ENCODE measurements at places on chromosomes 2 and 18.

- no peaks in the 10 kb centered on the region for H3K27me3 ChIP-seq
- H3K36me3 ChIP-seq = no peaks in the 10 kb centered on the region
- H3K4me1 ChIP-seq = no peaks in the 10 kb centered on the region
- H3K4me3 ChIP-seq = no peak overlapping the region
Measured at GRCh38 chr2:240502430-240503121, 55.2 kb downstream of the ANKMY1 start.

DNA sequence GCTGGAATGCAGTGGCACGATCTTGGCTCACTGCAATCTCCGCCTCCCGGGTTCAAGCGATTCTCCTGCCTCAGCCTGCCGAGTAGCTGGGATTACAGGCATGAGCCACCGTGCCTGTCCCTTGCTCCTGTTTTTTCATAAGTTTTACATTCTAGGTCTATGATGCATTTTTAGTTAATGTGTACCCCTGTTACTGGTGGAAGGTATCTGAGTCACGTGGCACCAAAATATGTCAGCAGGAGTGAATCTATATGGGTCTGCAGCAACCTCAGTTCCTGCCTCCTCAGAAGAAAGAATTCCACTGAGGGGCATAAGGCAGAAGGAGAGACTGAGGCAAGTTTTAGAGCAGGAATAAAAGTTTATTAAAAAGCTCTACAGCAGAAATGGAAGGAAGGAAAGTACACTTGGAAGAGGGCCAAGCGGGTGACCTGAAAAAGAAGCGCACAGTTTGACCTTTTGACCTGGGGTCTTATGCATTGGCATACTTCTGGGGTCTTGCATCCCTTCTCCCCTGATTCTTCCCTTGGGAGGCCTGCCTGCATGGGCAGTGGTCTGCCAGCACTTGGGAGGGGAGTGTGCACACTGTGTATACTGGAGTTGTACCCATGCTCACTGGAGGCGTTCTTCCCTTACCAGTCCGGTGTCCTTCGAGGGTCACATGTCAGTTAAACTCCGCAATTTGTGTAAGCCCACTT lies 1.1 kb upstream of the MFSD2B start:
- H3K27ac ChIP-seq = no peak overlapping the region
- no peak overlapping the region for H3K4me3 ChIP-seq
- H3K27me3 ChIP-seq = peaks cover 17% of the 10 kb centered on the region
- no peaks in the 10 kb centered on the region for H3K4me1 ChIP-seq

DNA sequence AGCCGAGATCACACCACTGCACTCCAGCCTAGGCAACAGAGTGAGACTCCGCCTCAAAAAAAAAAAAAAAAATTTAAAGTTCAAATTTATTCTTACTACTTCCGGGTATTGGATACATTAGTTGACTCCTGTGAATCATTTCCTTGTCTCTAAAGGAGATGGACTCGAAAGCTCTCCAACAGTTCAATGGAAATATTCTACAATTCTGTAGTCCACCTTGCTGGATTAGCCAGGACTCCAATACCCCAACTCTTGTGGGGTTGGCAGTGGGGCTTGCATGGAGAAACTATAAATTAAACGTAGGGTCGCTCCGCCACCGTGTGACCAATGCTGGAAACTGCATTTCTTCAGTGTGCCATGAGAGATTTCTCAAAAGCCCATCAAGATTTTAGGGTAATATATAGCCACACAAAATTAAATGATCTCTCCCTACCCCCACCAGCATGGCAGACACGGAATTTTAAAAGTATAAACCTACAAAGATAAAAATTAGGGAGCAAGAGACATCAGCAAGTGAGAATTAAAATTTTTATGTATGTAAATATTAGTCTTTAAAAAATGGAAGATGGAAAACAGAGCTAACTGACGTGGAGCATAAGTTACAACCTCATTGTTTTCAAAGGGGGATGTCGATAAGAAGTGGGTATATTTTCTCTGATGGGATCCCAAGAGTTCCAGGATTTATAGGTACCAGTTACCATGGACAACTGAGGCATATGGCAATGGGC lies 27.8 kb upstream of the GAREM2 start:
- no peaks in the 10 kb centered on the region for H3K36me3 ChIP-seq
- no peaks in the 10 kb centered on the region for H3K27me3 ChIP-seq
- H3K27ac ChIP-seq = no peak overlapping the region
- no peaks in the 10 kb centered on the region for H3K4me1 ChIP-seq

GRCh38 chr2:191318037-191318728 lies 73.0 kb downstream of the MYO1B start:
- H3K27ac ChIP-seq = no peak overlapping the region
- H3K36me3 ChIP-seq = no peaks in the 10 kb centered on the region
- peaks cover 5% of the 10 kb centered on the region for H3K4me1 ChIP-seq
- DNase-seq = no peak
- H3K27me3 ChIP-seq = no peaks in the 10 kb centered on the region

- H3K27me3 ChIP-seq = no peaks in the 10 kb centered on the region
- no peak overlapping the region for H3K4me3 ChIP-seq
- peak overlapping the region; percentile 58 for H3K27ac ChIP-seq
- H3K36me3 ChIP-seq = no peaks in the 10 kb centered on the region
Measured at GRCh38 chr2:15890936-15891905, 49.1 kb upstream of the MYCN start.

DNA sequence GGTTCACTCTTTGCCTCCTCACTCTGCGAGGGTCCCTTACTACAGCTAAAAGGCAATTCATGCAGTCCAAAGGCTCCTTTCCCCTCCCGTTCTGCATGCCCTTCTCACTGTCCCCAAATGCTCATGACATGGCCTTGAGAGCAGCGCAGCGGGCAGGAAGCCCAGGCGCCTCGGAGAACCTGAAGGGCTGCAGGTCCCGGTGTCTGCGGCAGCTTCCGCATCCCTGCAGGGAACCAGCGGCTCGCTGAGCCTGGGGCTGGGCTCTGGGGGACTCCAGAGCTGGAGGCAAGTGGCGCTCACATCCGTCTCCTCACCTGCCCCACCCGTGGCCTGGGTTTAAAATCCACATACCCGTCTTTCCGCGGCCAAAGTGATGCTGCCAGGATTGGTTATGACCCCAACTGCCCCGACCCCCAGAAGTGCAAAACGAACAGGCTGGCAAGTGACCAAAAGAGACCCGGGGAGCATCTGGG lies 462 bp upstream of the CIDEA start:
- H3K27me3 ChIP-seq = peaks cover 5% of the 10 kb centered on the region
- no peak for DNase-seq
- no peak overlapping the region for H3K27ac ChIP-seq
- peaks cover 7% of the 10 kb centered on the region for H3K4me1 ChIP-seq

- no peak for DNase-seq
- H3K27ac ChIP-seq = no peak overlapping the region
- H3K27me3 ChIP-seq = no peaks in the 10 kb centered on the region
- no peaks in the 10 kb centered on the region for H3K4me1 ChIP-seq
Measured at GRCh38 chr2:844715-845114, 105.9 kb upstream of the SNTG2 start.

GRCh38 chr2:131148426-131148825 lies 43.3 kb downstream of the PLEKHB2 start:
- no peaks in the 10 kb centered on the region for H3K4me1 ChIP-seq
- no peaks in the 10 kb centered on the region for H3K36me3 ChIP-seq
- H3K4me3 ChIP-seq = no peak overlapping the region
- H3K27me3 ChIP-seq = no peaks in the 10 kb centered on the region
- no peak for DNase-seq

- H3K4me1 ChIP-seq = no peaks in the 10 kb centered on the region
- no peak for DNase-seq
- no peaks in the 10 kb centered on the region for H3K27me3 ChIP-seq
- no peaks in the 10 kb centered on the region for H3K36me3 ChIP-seq
- H3K27ac ChIP-seq = no peak overlapping the region
Measured at GRCh38 chr18:57624988-57625387, 3.4 kb upstream of the NARS1 start.

DNA sequence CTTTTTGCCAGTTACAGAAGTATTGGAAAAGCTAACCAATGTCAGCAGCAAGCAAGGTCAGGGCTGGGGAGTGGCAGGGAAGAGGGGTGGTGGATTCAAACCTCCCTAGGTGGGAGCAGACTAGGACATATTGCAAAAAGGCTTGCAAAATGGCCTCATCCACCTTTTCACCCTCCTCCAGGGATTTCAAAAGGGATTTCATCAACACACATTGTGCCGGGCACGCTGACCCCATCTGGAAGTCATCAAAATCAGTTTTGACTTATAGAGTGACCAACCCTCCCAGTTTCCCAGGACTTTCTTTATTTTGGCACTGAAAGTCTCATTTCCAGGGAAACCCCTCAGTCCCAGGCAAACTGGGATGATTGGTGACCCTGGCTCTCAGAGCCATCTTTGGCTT lies 94.7 kb downstream of the BIN1 start:
- no peak overlapping the region for H3K4me3 ChIP-seq
- no peaks in the 10 kb centered on the region for H3K27me3 ChIP-seq
- no peak for DNase-seq
- H3K4me1 ChIP-seq = no peaks in the 10 kb centered on the region
- H3K27ac ChIP-seq = no peak overlapping the region

DNA sequence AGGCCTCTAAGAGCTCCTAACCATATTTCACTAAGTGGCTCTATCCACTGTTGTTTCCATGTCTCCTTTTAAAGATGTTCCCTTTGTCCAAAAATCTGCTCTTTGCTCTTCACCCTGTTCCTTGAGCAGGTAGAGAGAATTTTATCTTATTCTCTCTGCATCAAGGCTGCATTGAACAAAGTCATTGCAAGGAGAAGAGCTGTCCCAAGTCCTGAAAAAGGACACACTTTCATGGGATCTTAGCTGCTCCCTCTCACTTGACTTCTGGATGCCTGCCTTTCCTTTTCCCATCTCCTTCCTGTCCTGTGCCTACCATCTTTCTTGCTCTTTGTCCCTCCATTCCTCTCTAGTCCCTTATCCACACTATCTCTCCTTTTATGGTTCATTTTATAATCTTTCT lies 235.2 kb upstream of the THSD7B start:
- H3K4me1 ChIP-seq = no peaks in the 10 kb centered on the region
- no peak overlapping the region for H3K27ac ChIP-seq
- H3K36me3 ChIP-seq = no peaks in the 10 kb centered on the region
- H3K4me3 ChIP-seq = no peak overlapping the region
- no peaks in the 10 kb centered on the region for H3K27me3 ChIP-seq
- DNase-seq = no peak

DNA sequence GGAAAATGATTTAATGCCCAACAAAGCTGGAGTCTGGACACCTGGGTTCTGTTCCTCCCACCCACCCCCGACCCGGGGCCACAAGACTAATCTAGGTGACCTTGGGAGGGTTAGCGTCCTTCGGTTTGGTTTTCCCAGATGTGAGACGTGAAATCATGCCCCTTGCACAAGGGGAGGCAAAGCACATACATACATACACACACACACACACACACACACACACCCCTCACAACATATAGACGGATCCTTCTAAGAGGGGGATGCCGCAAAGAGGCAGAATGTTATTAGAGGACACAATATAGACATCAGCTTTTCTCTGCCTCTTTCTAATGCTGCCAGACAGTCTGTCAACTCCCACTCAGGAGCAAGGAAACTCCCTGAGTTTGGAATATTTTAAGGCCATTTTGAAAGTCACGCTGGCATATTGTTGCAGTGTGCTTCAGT lies 616 bp upstream of the RBMS1 start:
- no peak for DNase-seq
- no peaks in the 10 kb centered on the region for H3K27me3 ChIP-seq
- H3K36me3 ChIP-seq = no peaks in the 10 kb centered on the region
- H3K4me1 ChIP-seq = no peaks in the 10 kb centered on the region
- peak overlapping the region; percentile 98 for H3K27ac ChIP-seq

GRCh38 chr2:27855476-27855875 lies 34.7 kb downstream of the RBKS start:
- no peak overlapping the region for H3K27ac ChIP-seq
- no peaks in the 10 kb centered on the region for H3K27me3 ChIP-seq
- DNase-seq = no peak
- no peaks in the 10 kb centered on the region for H3K36me3 ChIP-seq

GRCh38 chr18:6811816-6812215 lies 82.3 kb downstream of the ARHGAP28 start:
- H3K36me3 ChIP-seq = no peaks in the 10 kb centered on the region
- no peak overlapping the region for H3K27ac ChIP-seq
- no peaks in the 10 kb centered on the region for H3K4me1 ChIP-seq
- H3K4me3 ChIP-seq = no peak overlapping the region
- no peak for DNase-seq

- H3K27ac ChIP-seq = no peak overlapping the region
- H3K27me3 ChIP-seq = no peaks in the 10 kb centered on the region
- no peaks in the 10 kb centered on the region for H3K36me3 ChIP-seq
Measured at GRCh38 chr2:70822843-70823242, 2.4 kb upstream of the CLEC4F start.

- H3K4me3 ChIP-seq = no peak overlapping the region
- DNase-seq = no peak
- H3K4me1 ChIP-seq = no peaks in the 10 kb centered on the region
- H3K27me3 ChIP-seq = no peaks in the 10 kb centered on the region
- no peaks in the 10 kb centered on the region for H3K36me3 ChIP-seq
Measured at GRCh38 chr18:40388121-40388520, 1566.9 kb upstream of the PIK3C3 start.

GRCh38 chr2:235200216-235200615 lies 248.4 kb downstream of the SH3BP4 start:
- H3K36me3 ChIP-seq = no peaks in the 10 kb centered on the region
- H3K27me3 ChIP-seq = no peaks in the 10 kb centered on the region
- no peaks in the 10 kb centered on the region for H3K4me1 ChIP-seq

GRCh38 chr18:62354151-62354550 lies 29.0 kb downstream of the TNFRSF11A start:
- no peak for DNase-seq
- no peaks in the 10 kb centered on the region for H3K36me3 ChIP-seq
- H3K4me3 ChIP-seq = no peak overlapping the region
- H3K27ac ChIP-seq = no peak overlapping the region
- H3K4me1 ChIP-seq = no peaks in the 10 kb centered on the region
- no peaks in the 10 kb centered on the region for H3K27me3 ChIP-seq

DNA sequence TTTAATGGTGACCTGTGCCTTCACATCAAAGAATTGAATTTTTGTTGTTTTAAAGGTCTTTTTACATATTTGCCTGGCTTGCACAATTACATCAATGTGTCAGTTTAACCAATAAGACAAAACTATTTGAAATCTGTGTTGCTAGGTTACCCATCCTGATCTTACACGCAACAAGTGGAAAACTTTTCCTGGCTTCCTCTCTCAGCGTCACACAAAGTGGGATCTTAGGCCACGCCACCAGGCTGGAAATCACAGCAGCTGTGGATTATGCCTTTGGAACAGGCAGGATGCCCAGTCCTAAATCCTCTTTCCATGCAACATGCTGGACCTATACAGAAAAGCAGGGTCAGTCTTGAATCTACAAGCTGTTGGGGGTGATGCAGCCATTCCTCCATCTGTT lies 298.2 kb upstream of the HNRNPA3 start:
- no peak for DNase-seq
- H3K27ac ChIP-seq = no peak overlapping the region
- no peaks in the 10 kb centered on the region for H3K4me1 ChIP-seq
- H3K4me3 ChIP-seq = no peak overlapping the region
- H3K27me3 ChIP-seq = no peaks in the 10 kb centered on the region

DNA sequence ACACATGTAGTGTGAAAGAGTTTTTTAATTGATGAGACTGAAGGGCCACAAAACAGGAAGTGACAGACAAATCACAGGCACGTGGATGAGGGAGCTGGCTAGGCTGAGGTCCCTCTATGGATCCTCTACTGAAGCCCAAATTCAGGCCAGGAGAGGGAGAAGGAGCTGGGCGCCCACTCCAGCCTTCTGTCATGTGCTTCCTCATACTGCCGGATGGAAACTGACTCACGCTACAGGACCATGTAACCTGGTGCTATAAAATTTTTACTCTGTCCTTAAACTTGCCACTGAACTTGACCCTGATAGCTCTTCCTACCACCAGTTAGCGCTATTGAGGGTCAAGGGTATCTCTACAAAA lies 31.3 kb downstream of the PSTPIP2 start:
- H3K27ac ChIP-seq = peak overlapping the region; percentile 72
- no peaks in the 10 kb centered on the region for H3K27me3 ChIP-seq
- DNase-seq = no peak

GRCh38 chr18:35497027-35497369 lies 762 bp downstream of the INO80C start:
- H3K27me3 ChIP-seq = no peaks in the 10 kb centered on the region
- no peak for DNase-seq
